GM23248 (cell line): ENCODE measurements at places on chromosomes 6 and 20.

DNA sequence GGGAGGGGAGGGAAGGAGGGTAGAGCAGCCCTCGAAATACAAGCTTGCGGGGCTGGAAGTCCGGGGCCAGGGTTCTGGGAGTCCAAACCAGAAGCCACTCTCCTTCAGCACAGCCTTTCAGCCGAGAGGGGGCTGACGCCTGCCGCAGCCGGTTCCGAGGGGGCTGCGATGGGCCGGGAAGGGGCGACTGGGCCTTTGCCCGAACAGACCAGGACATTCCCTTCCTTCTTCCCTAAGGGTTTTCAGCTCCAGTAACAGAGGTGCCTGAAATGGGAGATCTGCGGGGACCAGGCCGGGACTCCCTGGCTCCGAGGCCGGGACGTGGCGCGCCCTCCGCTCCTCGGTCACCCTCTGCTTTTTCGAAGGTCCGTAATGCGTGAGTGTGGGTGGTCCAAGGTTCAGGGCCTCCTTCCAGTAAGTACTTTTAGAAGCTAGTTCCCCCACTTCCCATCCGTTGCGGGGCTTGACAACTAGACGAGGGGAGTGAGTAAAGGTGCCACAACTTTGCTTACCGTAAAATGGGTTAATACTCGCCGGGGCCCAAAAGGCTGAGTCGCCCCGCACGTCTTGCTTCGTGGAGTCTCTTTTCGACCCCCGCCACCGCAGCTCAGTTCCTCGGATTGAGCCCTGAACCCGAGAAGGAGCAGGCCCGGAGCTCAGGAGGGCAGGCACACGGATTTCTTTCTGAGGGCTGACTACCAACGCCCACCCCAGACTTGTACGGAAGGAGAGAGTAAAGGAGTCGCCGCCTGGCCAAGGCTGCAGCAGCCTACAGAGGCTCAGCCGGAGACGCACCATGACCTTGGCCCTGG is 2.9 kb upstream of the OLIG3 start:
- no peak for DNase-seq

GRCh38 chr20:50332491-50332980 is 141.9 kb downstream of the CEBPB start:
- DNase-seq = no peak

GRCh38 chr6:168603234-168603633 is 162.2 kb downstream of the SMOC2 start:
- no peak for DNase-seq

- no peak for DNase-seq
These were observed 91.7 kb downstream of the MTFR2 start for GRCh38 chr6:136158387-136158821.

DNA sequence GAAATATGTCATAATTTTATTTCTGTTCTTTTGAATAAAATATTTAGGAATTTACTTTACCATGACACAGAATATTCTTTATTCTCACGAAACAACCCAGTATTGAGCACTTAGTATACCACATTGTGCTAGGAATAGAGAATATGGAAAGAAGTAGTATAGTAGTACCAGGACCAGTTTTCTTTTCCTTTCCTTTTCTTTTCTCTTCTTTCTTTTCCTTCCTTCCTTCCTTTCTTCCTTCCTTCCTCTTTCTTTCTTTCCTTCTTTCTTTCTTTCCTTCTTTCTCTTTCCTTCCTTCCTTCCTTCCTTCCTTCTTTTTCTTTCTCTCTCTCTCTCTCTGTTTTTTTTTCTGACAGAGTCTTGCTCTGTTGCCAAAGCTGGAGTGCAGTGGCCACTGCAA is 7.5 kb upstream of the PLCB4 start:
- no peak for DNase-seq

GRCh38 chr6:124961777-124962638 is at the start of gene RNF217:
Gene RNF217, plus strand, starts transcription at chr6:124962437. Its CDS starts 108 bp downstream, at chr6:124962545.
- DNase-seq = peak; percentile 77

GRCh38 chr6:10431423-10432164 is 16.7 kb upstream of the TFAP2A start:
- DNase-seq = no peak

DNA sequence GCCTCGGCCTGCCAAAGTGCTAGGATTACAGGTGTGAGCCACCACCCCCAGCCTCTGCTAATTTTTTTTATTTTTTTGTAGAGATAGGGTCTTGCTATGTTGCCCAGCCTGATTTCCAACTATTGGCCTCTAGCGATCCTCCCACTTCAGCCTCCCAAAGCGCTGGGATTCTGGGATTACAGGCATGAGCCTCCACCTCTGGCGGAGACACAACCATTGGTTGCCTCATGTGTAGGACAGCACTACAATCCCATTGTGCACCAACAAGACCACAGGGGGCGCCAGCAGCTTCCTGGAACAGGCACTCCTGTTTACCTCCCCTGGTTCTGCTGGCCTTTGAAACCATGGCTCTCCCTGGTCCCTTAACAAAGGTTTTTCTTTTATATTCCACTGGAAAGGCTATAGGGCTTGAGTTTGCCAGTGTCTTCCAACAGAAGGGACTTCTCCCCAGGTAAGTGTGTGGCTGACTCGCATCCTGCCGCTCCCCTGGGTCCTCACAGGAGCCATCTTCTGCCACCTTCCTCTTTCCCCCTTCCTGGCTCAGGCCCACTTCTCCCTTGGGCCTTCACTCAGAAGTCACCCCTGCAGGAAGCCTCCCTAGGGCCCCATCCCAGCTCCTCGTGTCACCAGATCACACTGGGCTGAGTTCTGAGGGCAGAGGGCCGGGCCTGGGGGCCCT is 39.2 kb upstream of the TLDC2 start:
- peak; percentile 63 for DNase-seq
